ENCODE measurements at places on chromosomes 3 and 15. TPM values are rescaled to one million over a fixed set of nuclear protein-coding genes. Genes with fewer than 3 reads are reported as not detected.

DNA sequence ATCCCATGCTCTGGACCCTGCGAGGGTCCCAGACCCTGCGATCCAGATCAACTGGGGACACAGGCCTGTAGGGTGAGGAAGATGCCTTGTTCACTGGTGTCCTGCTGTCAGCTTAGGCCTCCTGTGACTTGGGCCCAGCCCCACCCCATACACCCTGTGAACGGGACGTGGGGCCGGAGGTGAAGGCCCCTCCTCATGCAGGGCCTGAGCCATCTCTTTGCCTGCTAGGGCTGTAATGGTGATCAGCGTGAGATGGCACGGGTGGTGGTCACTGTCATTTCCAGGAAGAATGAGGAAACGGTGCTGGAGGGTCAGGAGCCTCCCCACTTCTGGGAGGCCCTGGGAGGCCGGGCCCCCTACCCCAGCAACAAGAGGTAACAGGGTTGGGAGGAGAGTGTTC is 12.4 kb downstream of the VILL start:
- DNase-seq, result no peak

- DNase-seq, result no peak
Measured at GRCh38 chr3:59243476-59243875, 193.7 kb upstream of the CFAP20DC start.

Gene FSD2
- 0.21 TPM for polyA plus RNA-seq

GRCh38 chr3:60307562-60308199 is 943.6 kb downstream of the FHIT start:
- no peak for DNase-seq

Gene ADGRG7
- not detected for polyA plus RNA-seq

Gene NEK11
- 19.2 TPM for polyA plus RNA-seq

- no peak for DNase-seq
Measured at GRCh38 chr15:65044724-65045481, at the start of gene SLC51B. SLC51B (plus strand) TSS chr15:65045387; CDS start chr15:65050005, 4,618 bp downstream.

DNA sequence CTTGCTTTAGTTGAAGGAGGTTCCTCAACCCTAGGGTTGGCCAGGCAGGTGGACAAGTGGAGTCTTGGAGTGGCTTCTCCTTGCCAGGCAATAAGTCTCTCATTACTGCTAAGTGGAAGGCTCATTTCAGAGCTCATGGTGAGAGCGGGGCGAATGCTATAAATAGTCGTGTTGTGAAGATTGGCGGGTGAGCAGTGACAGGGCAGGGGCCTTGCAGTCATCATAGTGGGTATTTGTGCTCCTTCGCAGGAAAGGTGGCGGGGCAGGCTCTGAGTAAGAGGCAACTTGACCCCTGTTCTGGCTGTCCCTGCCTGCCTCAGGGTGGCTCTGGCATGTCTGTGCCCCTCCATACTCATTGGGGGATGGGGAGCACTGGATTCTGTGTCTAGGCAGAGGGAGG is 8.7 kb upstream of the GRM2 start:
- DNase-seq, result no peak

DNA sequence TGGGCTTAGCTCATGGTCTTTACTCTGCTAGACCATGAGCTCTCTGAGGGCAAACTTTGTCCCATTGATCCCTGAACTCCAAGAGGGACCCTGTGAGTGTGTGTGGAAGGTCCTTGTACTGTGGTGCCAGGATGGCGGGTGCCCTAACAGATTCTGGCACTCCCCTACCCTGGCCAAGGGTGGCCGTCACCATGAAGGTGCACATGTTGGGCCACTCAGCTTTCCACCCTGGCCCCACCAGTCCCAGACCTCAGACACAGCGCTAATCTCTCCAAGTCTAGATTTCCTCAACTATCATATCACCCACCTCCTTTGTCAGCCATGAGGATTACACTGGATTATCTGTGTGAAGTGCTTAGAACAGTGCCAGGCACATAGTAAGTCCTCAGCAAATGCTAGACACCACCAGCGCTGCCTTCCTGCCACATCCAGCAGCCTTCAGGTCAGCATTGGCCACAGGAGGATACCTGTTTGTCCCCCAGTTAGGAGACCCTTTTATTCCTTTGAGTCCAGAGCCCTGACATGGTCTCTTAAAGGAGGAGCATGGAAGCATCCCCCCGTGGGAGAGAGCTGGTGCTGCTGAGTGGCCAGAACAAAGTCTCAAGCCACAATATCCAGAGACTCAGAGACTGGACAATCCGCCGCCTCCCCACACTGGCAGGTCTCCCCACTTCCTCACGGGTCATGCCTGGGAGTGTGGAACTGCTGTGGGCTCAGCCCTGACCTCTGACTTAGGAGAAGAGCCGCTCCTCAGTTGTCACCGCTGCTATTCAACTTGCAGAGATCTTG is 44.5 kb upstream of the SLCO2A1 start:
- no peak for DNase-seq

DNA sequence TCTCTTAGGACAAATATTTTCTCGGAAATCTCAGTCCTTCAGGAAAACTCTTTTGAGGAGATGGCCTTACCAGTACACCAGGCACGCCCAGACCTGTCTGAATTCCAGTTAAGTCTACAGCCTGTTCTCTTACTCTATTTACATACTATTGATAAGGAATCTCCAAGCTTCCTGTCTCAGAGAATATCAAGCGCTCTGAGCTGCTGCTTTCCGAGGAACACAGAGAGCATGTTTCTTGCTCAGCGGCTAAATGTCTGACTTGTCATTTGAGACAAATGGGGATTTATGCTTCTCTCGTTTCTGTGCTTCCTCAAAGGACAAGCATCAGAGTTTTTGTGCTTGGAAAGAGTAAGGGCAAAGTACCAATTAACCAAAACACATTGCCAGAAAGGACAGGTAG is 112.4 kb upstream of the CCDC54 start:
- no peak for DNase-seq

Gene ZPLD1
- polyA plus RNA-seq, result 0.82 TPM

DNA sequence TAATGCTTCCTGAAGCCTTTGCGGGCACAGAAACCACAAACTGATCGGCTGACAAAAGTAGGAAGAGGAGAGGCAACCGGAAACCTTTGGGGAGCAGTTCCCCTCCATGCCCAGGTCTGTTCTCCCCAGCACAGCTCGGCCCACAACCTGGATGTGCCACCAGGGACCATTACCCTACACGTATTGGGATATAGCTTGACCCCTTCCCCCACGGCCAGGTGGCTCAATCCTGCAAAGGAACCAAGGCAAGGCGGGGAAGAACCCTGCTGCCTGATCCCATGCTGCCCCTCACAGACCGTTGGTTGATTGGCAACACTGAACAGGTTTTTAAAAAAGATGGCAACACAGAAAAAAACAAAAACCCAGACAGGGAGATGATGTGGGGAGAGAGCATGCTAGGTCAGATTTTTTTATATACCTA is 19.7 kb upstream of the TCAIM start:
- DNase-seq, result no peak

DNA sequence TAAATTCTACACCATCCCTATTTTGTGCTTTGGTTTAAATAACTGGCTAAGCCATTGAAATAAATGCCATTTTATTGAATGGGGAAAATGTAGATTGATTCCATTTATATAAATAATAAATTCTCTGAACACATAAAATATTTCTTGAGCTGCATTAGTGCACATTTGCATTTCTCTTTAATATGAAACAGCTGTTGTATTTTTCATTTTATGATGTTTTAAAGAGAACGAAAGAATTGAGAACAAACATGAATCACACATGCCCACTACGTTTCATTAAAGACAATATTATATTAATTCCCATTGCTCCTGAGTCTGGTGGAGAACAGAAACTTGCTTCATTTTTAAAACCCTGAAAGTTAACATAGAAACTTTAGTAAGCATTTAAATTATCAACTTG is 235.7 kb upstream of the CFAP20DC start:
- no peak for DNase-seq

DNA sequence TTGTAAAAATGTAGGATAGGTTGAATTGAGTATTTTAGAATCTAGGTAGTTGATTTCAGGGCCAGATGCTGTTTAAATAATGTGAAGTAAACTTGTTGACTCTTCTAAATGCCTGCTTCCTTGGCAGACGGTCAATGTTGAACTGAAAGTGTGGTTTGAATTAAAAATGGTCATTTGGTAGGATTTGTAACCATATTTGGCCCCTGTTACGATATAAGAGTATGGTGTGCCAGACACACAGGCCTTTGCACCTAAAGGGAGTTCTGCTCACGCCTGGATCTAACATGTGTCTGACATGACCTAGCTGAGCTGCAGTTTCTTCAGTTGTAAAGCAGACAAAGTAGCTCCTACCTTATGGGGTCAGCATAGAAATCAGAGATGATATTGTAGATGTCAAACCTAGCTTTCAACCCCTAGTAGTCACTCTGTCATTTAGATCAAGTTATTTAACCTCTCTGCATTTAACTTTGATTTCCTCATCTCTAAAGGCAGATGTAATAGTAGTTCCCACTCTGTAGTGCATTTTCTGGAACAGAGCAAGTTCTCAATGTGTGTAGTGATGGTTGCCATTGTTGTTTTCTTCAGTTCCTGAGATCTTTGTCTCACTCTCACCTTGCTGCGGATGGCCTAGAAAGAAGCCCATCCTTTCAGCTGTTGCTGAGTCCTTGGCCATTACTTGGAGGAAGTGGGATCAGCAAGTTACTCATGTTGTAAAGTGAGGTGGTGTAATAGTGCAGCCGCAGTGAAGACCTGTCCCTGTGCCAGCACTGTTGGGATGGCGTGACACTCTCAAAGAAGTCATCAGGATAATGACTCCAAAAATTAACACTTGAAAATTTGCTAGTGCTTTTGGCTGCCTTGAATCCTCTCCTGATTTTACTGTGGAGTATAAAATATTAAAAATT is 90.2 kb downstream of the GHSR start:
- DNase-seq, result no peak

Gene IQCF5
- polyA plus RNA-seq, result not detected

DNA sequence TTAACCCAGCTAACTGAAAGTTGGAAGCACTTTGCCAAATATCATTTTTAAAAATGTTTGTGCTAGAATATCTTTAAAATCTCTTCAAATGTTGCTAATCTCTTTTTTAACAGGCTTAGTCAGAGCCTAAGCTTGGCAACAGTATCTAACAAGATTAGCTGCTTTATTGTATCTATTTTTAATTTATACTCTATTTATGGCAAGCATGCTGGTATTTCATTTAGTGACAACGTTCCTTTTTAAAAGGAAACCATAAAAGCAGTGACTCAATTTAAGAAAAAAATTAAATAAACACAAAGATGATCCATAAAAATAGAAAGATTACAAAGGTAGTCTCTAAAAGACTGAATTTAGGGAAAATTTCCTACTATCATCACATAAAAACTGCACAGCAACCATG is 40.5 kb downstream of the SLC12A6 start:
- no peak for DNase-seq

Measured in right renal cortex interstitium (tissue), 3 donors.